ENCODE measurements at places on chromosomes 2 and 18. TPM values are rescaled to one million over a fixed set of nuclear protein-coding genes. Genes with fewer than 3 reads are reported as not detected.

The NMUR1 gene
- 0.93 TPM for total RNA-seq

The CRYGA gene
- total RNA-seq, result not detected

GRCh38 chr2:64325852-64326577 lies 127.9 kb upstream of the LGALSL start:
- no peak for DNase-seq

DNA sequence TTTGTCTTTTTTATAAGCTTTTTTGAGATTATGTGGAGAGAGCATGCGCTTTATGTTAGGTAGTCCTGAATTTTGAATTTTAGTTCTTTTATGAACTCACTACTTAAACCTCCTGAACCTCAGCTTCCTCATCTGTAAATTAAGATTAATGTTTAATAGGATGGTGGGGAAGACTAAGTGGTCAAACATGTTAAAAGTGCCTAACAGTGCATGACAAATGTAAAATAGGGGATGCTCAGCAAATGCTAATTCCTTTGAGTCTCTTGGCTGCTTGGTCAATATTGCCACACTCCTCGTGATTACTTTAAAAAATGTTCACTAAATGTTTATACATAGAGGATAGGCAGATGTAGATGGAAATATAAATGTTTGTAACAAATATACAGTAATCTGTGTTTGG lies 6.8 kb downstream of the BIRC6 start:
- no peak for DNase-seq

DNA sequence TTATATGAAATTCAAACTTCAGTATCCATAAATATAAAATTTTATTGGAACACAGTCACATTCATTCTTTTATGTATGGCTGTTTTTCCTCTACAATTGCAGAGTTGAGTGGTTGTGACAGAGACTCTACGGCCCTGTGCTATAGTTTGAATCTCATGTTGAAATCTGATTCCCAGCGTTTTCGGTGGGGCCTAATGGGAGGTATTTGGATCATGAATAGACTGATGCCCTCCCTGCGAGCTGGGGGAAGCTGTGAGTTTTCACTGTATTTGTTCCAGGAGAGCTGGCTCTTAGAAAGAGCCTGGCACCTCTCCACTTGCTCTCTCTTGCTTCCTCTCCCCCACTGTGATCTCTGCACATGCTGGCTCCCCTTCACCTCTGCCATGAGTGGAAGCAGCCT lies 1.7 kb downstream of the PFN4 start:
- no peak for DNase-seq

The CD207 gene
- not detected for total RNA-seq

- DNase-seq, result no peak
Measured at GRCh38 chr2:172894689-172895387, 159.2 kb downstream of the RAPGEF4 start.

DNA sequence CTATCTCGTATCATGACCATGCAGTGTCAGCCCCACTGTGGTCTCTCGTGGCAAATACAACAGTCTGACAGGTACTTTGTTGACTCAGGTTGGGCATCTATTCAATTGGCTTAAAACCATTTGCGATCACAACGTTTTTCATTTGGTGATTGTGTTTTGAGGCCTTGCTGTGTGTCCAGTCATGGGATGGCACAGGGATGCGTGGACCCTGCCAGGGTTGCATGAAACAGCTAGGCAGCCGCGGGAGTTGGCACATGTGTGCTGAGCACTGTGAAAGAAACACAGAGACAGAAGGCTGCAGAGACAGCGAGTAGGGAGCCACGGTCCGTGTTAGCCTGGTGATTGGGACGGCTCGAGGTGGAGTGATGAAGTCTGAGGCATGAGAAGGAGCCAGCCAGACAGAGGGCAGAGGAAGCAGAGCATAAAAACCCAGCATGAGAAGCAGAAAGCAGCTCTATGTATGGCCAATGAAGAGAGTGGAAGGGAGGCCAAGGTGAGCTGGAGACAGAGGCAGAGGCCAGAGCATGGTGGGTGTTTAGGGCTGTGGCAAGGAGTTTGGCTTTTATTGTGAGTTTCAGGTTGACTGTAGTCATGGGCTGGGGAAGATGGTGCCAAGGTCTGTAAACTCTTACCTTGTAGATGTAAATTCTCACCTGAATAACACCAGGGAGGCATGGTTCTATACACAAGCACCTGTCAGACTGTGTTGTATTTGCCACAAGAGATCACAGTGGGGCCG lies 31.8 kb upstream of the IL1R1 start:
- DNase-seq, result no peak

DNA sequence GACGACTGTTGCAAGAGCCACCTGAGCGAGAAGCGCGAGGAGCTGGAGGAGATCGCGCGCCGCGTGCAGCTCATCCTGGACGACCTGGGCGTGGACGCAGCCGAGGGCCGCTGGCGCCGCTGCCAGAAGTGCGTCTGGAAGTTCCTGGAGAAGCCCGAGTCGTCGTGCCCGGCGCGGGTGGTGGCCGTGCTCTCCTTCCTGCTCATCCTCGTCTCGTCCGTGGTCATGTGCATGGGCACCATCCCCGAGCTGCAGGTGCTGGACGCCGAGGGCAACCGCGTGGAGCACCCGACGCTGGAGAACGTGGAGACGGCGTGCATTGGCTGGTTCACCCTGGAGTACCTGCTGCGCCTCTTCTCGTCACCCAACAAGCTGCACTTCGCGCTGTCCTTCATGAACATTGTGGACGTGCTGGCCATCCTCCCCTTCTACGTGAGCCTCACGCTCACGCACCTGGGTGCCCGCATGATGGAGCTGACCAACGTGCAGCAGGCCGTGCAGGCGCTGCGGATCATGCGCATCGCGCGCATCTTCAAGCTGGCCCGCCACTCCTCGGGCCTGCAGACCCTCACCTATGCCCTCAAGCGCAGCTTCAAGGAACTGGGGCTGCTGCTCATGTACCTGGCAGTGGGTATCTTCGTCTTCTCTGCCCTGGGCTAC lies 1.2 kb downstream of the KCNF1 start:
- DNase-seq, result no peak

The MYO7B gene
- 0.52 TPM for total RNA-seq

The CDC42EP3 gene
- 105 TPM for total RNA-seq

- no peak for DNase-seq
Measured at GRCh38 chr2:106183101-106183696, 10.9 kb downstream of the UXS1 start.

The STARD6 gene
- total RNA-seq, result not detected

DNA sequence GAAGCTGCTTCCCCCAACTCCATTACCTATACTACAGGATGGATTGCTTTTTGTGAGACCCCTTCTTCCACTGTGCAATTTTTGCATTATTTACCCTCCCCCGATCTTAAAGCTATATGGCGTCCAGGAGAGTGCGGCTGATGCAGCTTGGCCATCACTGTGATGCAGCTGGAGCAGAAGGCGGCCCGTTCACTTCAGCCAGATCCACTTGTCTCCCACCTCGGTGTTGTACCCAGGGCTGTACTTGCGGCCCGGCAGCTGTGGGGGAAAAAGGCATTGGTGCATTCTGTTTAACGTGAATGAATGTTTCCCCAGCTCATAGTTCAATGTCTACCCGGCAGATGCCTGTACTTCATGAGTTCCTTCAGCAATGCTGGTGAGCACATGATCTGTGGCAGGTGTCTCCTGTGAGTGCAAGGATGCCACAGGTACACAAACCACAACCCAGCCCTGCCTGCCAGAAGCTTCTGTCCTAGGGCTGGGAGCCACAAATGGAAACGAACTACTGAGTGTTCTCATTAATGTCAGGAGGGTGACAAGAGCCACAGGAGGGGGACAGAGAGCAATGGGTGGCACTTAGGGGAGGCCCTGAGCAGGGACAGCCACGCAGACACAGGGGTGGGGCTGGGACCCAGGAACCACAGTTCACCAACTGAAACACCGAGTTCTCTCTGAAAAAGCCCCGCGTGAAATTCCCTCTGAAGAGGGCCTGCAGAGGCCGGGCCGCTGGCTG lies 64.0 kb downstream of the NDUFA10 start:
- DNase-seq, result no peak

GRCh38 chr18:12159446-12159845 lies 65.8 kb downstream of the ANKRD62 start:
- DNase-seq, result no peak

The PLB1 gene
- total RNA-seq, result 2.1 TPM

DNA sequence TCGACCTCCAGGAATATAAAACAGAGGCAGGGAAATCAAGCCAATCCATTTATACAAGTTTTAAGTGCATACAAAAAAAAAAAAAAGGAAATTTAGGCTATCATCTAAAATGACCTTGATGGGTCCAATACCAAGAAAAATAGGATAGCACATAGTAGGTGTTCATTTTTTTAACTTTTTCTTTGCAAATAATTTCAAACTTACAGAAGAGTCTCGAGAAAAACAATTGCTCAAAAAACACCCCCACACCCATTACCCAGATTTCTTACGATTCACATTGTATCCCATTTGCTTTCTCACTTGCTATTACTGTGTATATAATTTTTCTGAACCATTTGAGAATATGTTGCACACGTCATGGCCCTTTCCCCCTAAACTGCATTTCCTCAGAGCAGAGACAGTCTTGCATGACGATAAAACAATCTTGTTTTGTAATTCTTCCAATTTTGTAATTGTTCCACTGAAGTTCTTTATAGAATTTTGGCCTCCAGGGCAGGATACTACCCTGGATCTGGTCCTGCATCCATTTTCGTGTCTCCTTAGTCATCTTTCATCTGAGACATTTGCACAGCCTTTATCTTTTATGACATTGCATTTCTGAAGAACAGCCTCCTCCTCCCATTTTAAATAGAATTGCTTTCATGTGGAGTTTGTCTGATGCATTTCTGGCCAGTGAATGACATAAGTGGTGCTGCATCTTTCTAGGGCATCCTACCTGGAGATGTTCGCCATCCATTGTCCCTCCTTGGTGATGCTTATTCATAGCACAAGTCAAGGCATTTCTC lies 68.9 kb downstream of the CYB5A start:
- DNase-seq, result no peak

- no peak for DNase-seq
Measured at GRCh38 chr2:106075048-106075447, 119.1 kb downstream of the UXS1 start.

DNA sequence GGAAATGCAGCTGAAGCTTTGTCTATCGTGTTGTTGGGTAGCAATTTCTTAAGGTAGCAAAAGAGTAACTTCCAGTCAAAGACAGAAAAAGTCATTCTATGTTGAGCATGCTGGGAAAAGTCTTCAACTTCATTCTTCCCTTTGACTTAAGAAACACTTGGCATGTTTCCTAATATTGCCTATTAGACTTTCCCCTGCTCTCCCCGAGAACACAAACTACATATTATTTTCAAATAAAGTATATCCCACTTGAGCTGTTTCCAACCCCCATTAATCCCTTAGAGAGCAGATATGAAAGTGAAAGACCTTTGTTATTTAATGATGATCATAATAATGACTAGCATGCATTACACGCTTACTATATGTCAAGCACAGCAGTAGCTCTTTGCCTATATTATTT lies 136.0 kb upstream of the SPOPL start:
- no peak for DNase-seq

GRCh38 chr18:23824669-23825068 lies 135.4 kb downstream of the LAMA3 start:
- no peak for DNase-seq

DNA sequence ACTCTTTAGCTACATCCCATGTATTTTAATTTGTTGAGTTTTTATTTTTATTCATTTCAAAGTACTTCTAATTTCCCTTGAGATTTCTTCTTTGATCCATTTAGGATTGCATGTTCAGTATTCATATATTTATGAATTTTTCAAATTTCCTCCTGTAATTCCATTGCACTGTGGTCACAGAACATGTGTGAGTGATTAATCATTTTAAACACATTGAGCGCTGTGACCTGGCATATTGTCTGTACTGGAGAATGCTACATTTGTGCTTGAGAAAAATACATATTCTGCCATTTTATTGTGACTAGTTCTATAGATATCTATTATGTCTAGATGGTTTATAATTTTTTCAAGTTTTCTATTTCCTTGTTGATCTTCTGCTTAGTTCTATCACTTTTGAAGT lies 353.7 kb downstream of the RAD51AP2 start:
- no peak for DNase-seq

DNA sequence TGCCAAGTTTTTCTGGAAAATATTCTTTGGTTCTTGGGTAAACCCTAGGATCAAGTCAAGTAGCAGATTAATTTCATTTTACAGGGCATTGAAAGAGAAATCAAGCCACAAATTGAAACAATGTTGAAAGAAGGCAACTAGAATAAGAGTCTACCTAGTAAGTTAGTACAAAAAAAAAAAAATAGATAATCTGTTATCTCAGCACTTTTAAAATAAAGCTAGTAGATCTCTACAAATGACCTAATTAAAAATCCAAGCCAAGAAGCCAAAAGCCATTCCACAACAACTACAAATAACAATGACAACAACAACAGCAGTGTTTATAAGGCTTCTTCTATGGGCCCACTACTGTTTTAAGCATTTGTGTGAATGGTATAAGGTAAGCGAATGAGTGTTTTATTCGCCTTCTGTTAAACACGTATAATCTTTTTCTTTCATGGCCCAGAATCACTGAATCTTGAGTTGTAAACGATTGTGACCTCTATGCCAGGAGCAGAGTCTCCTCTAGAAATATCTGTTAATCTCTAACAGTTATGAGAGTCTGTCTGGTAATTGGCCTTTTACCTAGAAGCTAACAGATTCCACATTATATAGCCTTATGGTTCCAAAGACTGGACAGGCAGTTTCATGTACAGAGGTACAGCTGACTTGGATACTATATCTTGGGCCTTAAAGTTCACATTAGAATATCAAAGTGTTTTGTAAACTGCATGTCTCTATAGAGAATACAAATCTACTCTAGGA lies 28.6 kb upstream of the CUL3 start:
- no peak for DNase-seq

- no peak for DNase-seq
Measured at GRCh38 chr2:127007652-127008051, 99.3 kb downstream of the BIN1 start.

GRCh38 chr18:35284841-35285240 lies 5.2 kb downstream of the ZSCAN30 start:
- DNase-seq, result no peak

DNA sequence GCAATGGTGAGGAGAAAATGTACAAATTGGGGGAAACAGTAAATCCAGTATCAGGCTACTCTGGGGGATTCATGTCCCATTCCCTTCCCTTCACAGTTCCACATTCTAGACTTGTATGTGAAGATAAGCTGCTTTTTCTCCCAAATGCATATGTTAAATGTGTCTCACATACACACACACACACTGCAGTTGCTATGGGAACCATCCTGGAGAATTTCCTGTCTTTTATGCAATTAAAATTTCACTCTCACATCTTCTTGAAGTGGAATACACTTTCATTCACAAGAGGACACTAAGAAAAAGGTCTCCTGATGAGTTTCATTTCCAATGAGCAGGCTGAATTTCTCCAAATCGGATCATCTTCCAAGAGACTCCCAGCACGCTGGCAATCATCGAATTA lies 366.0 kb downstream of the LRATD1 start:
- no peak for DNase-seq

The IMPA2 gene
- total RNA-seq, result 22.9 TPM

DNA sequence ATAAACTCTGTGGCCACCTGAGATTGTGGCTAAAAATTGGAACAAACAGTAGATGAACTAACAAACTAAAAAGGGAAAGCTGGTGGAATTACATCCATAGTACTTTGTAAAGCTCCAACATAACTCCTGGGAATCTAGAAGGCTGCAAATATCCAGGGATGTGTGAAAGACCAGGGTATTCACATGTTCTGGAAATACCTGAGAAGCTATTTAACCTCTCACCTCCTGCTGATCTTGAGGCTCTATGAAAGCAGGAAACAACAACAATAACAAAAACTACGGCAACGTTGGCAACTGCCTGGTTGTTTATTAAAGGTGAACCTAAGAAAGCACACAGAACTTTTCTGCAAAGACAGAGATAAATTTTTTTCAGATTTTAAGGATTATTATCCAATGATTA lies 171.3 kb downstream of the CCDC178 start:
- DNase-seq, result no peak
